ENCODE measurements at places on chromosomes 1 and 21.
A peak's percentile ranks its signal among the peaks of the same experiment; 100 is the strongest.

DNA sequence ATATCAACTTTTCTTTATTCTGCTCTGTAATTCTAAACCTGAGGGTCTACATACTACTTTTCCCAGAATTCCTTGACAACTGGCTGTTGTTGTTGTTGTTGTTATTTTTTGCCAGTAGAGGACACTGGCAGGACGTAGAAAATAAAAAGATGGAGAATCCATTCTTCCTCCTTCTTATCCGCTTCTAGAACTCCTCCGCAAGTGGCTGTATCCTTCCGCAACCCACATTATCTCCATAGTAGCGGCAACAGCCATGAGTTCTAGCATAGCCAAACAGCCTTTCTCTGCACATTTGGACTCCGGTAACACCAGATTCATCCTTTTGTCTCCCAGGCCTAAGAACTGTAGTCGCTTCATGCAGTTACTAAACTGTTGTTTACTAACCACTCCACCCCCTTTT is 91.1 kb upstream of the CACHD1 start:
- DNase-seq, result no peak

DNA sequence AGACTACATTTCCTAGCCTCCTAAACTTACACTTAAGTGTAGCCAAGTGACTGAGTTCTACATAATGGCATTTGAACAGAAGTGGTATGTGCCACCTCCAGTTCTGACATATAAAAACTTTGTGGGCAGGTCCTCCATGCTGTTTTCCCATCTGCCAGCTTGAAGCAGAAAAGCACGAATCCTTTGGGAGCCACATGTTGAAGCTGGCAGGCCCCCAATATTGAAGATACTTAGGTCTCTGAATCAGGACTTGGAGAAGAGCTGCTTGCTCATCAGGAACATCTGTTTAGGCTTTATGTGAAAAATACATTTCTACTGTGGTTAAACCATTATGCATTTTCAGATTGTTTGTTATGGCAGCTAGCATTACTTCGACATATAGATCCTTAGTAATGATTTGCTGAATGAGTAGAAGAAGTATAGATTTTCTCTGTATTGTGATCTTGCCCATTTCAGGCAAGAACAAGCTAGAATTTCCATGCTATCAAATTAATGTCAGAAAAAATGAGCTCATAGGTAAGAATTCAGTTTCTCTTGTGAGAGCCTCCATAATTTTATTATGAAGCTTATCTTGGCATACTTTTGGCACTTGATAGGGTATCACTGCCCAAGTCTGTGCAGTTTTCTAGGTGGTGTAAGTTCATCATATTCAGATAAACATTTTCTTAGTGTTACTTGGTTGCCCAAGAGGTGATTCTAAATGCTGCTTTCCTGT is 68.4 kb downstream of the GDAP2 start:
- peak; percentile 95 for DNase-seq

DNA sequence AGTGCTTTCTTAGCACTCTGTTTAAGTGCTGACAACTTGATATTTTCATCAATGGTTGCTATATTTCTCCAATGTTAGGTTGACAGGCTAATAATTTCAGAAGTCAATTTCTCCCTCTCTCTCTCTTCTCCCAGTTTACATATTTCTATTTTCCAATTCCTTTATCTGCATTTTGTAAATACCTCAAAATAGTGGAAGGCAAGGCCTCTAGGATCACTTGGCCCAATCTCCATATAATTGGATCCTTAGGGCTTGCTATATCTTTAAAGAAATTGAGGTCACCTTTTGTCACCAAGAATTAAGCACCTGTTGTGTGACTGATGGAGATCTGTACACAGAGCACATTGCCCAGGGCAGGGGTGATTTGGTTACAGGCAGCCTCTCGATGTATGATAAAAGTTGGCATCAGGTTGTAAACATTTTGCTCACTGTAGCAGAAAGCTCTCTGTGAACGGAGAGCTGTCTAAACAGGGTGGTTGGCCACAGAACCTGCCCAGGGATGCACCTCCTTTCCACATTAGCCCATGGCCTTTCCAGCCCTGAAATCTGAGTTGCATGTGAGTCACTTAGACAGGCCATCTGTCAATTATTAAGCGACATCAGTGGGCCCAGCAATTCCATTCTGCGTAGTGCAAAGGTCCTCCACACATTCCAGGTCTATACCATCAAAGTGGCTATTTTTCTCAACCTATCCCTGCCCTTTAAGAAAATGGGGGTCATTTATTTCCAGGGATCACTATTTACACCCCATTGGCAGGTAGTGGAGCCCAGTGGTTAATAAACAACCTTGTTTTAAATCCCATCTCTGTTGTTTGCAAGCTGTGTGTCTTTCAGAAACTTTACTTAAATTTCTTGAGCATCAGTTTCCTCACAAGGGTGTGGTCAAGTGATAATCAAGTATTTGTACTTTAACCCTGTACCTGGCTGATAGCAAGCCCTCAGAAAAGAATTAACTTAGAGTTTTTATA is 29.1 kb upstream of the IRF2BP2 start:
- peak; percentile 47 for DNase-seq

GRCh38 chr1:36135796-36136195 is 10.8 kb upstream of the COL8A2 start:
- no peak for DNase-seq

GRCh38 chr1:169122976-169123375 is 16.5 kb downstream of the ATP1B1 start:
- DNase-seq, result no peak

DNA sequence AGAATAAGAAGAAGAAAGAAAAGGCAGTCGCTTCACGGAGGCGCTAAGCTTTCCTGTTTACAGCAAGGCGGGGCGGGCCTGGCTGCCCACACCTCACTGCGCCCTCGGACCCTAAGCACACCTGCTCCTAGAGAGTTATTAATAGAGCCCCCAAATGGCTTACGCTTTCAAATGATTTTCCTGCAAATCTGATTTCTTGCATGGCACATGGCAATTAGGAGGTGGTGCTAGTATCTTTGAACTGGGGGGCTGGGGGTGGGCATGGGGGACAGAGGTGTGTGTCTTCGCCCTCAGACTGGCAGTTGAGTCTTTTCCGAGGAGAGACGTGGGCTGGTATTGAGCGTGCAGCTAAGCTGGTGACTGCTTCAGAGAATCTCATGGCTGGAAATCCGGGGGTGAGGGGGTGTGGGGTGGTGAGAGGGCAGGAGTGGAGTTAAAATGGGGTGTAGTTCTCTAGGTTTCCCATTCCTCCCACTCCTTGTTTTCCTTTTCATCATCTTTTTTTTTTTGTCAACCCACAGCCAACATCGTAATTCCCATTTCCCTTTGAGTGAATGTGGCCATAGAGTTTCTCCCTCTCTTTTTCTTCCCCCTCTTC is 1.3 kb downstream of the S1PR1 start:
- DNase-seq, result no peak

DNA sequence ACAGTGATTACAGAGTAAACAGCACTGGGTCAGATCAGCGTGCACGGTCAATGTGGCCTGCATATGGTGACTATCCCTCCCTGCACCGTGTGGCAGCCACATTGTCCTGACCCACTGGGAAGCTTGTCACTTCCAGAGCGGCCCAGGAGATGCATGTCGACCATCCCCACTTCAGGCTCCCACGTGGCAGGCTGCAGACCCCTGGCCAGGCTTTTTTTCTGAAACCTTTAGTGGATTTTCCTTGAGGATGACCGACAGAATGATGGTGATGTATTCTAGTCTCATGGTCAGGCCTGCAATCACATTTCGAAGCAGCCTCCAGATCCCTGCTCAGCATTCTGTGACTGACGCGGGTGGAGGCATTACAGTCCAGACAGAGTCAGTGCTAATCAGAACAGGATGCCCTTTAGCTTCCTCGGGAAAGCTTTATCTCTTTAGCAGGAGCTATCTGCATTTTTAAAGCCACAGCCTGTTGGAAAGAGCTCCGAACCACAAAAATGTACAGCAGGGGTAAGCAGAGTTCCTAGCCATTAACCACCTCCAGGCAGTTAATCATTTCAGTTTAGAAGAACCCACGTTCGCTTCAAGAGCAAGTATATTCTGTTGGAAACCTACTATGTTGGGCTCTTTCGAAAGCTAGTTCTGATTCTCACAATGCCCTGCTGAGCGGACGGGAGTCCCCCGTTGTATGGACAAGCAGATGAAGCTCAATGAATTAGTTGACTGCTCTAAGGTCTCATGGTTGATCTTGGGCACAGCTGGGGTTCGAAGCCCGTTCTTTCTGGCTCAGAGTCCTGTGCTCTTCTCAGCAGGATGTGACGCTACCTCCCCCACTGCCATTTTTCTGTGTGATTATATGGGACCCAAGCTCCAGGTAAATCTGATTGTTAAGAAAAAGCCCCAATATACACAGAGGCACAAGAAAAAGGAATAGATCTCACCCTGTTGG is 56.5 kb downstream of the IRF2BP2 start:
- no peak for DNase-seq

DNA sequence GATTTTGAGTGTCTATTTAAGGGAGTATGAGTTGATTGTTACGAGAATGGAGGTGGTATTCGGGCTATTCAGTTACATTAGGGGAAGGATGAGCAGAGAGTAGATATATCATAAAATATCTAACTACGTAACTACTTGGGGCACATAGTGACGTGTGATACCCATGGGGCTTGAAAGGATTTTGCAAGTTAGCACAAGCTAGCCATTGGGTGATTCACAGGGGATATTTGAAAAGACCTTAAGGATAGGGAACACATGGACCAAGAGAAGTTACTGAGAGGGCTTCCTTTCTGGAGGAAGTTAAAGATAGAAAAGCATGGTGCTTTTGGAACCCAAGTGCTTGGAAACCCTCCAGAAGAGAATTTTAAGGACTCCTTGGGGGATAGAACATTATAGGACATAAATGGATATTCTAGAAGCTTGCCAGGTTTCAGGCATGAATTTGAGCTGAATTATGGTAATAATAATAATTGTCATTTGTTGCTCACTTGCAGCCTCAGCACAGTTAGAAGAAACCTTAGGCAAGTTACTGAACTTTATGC is 5.4 kb downstream of the DISP1 start:
- no peak for DNase-seq

- DNase-seq, result no peak
Observed at GRCh38 chr1:205060746-205061145, 17.7 kb downstream of the CNTN2 start.

DNA sequence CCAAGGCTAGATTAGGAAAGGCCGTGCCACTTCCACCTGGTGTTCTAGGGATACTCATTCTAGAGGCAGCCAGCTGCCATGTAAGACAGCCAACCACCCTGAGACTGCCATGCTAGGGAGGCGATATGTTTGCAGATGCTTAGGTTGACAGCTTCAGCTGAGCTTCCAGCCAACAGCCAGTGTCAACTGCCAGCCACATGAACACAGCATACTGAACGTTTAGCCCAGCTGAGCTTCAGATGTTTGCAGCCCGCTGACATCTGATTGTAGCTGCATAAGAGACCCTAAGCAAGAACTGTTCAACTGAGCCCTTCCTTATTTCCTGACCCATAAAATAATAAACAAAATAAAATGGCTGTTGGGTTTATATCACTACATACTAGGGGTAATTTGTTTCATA is 5.0 kb upstream of the KCNC4 start:
- DNase-seq, result no peak

DNA sequence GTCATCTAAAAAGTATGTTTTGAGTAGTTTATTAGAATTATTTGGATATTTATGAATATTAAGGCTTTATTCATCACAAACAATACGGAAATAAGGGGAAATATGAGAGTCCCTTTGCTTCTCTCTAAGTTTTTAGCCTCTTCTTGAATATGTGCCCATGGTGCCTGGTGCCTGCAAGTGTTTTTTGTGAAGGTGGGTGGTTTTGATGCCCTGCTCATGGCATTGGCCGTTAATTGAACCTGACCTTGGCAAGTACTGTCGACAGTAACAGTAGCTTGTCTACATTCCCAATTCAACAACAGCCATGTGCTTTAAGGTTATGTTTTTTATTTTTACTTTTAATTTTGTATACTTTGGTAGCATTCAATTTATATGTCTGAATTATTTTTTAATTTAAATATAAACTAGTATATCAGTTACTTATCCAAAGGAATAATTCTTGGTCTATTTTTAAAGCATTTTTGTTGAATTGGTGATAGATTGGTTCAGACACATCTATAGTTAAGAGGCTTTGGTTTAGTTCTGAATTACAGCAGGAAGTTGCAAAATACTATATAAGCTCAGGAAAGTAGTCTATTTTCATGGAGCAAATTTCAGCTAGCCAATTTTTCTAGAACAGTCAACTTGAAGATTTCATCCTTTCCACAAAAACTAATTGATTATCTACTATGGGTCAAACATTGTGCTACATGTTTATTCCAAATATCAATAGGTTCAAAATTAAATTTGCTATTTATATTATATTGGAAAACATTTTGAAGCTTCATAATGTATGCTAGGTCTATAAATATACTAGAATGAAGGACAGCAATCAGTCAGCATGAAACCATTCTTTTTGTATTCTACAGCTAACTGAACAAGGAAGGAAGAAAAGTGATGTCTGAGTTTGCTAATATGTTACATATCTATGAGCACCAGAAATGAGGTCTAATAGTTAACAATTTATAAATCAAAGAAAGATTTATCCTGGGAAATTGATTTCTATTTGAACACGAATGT is 184.4 kb downstream of the MRPL39 start:
- no peak for DNase-seq

- DNase-seq, result no peak
Observed at GRCh38 chr1:220786057-220786336, 716 bp upstream of the MTARC1 start.

- DNase-seq, result no peak
Observed at GRCh38 chr21:36446301-36446700, 33.6 kb downstream of the CLDN14 start.

DNA sequence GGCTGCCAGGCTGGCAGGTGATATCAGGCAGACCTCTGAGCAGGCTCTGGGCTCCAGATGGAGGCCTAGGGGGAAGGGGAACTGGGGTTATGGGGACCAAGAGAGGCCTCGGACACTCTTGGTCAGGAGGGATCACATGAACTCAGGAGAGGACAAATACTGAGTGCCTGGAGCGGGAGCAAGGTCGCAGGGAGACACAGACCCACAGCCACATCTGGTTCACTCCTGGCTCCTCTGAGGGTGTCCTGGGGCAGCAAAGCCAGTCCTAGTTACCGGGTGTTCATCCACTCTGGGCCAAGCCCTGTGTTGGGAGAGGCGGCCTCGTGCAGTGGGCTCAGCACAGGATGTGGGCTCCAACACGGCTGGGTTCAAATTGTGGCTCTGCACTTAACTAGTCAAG is 239.0 kb downstream of the PTPRU start:
- DNase-seq, result no peak

DNA sequence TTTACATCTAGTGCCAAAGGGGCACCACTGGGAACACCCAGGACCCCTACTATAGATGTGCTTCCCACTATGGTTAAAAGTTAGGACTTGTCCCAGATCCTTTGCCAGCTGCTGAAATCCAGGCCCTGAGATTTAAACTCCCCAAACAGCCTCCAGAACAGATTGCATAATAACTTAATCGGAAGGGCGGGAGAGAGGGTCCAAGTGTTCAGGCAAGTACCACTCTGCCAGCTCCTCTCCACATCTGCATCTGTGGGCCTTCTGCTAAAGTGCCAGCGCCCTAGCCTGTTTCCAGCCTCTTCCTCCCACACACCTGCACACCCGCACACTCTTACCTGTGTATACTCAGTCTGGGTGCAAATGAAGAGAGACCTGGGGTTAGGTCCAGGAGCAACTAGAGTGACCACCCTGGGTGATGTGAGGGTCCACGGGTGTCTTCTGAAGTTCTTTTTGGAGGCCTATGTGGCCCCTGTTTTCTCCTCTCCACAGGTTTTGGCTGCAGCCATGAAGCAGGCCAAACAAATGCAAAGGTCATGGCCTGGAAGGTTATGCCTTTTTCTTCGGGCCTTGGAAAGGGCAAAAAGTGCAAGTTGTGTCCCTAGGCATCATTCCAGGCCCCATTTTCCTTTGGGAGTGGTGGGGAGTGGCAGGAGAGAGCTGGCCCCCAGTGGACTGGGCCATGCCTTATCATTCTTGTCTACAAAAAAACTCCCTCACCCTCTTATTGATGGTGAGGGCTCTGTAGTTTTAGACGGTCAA is 29.3 kb downstream of the KIRREL1 start:
- no peak for DNase-seq
